ENCODE measurements at places on chromosomes 1 and 21.

DNA sequence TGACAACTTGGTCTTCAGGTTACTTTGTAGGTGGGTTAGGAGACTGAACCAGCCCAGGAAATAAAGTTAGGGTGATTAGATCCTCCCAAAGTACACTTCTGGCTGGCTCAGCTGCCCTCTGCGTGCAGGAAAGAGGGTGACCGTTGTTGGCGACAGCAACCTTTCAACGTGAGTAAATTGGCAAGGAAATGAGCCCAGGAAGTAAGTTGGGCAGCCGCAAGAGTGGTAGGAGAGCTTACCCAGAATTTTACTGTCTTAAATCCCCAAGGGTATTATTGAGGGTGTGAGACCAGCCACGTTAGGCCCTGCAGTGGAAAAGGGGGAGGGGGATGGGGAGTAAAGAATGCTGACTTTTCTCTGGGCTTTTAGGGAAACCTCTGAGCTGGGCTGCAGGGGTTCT, 1.6 kb downstream of the TENT5C start:
- DNase-seq, result no peak
- H3K27ac ChIP-seq, result no peak overlapping the region
- peaks cover 18% of the 10 kb centered on the region for H3K4me1 ChIP-seq
- no peaks in the 10 kb centered on the region for H3K36me3 ChIP-seq
- no peak overlapping the region for H3K4me3 ChIP-seq

- H3K27ac ChIP-seq, result no peak overlapping the region
- no peaks in the 10 kb centered on the region for H3K36me3 ChIP-seq
- peak; percentile 41 for DNase-seq
- H3K4me1 ChIP-seq, result no peaks in the 10 kb centered on the region
- 0 out of 3 replicates have a peak, but pooled peaks cover 7% of the 10 kb centered on the region for H3K27me3 ChIP-seq
- H3K4me3 ChIP-seq, result no peak overlapping the region
Measured at GRCh38 chr1:160007577-160008200, 24.1 kb downstream of the PIGM start.

- H3K27me3 ChIP-seq, result no peaks in the 10 kb centered on the region
- no peaks in the 10 kb centered on the region for H3K4me1 ChIP-seq
- no peak overlapping the region for H3K27ac ChIP-seq
- no peak for DNase-seq
Measured at GRCh38 chr1:239719642-239720258, 333.4 kb downstream of the CHRM3 start.

- H3K4me3 ChIP-seq, result no peak overlapping the region
- H3K36me3 ChIP-seq, result no peaks in the 10 kb centered on the region
- H3K27ac ChIP-seq, result no peak overlapping the region
- DNase-seq, result no peak
Measured at GRCh38 chr1:92973203-92973897, 12.1 kb upstream of the DIPK1A start.

- no peak overlapping the region for H3K27ac ChIP-seq
- peaks cover 14% of the 10 kb centered on the region for H3K27me3 ChIP-seq
- DNase-seq, result no peak
- H3K4me3 ChIP-seq, result no peak overlapping the region
- no peaks in the 10 kb centered on the region for H3K4me1 ChIP-seq
Measured at GRCh38 chr1:1969505-1969900, 34.1 kb downstream of the CFAP74 start.

DNA sequence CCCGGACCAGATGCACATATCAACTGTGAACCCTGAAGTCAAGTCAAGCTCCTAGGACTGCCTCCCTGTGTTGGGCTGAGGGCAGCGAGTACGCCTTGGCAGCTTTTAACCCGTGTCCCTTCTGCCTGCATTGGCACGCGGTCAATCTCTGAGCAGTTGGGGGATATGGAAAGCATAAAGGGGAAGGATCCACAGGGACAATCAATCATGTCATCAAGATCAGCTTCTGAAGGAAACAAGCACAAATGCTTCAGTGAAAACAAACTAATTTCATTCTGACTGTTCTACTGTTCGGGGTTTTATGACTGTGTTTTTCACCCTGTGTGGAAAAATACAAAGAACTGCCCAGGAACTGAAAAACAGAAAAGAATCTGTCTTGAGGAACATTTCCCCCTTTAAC, 106.2 kb downstream of the RUNX1 start:
- H3K4me1 ChIP-seq, result peaks cover 25% of the 10 kb centered on the region
- no peak overlapping the region for H3K4me3 ChIP-seq
- no peaks in the 10 kb centered on the region for H3K36me3 ChIP-seq
- no peak overlapping the region for H3K27ac ChIP-seq
- no peak for DNase-seq
- no peaks in the 10 kb centered on the region for H3K27me3 ChIP-seq

DNA sequence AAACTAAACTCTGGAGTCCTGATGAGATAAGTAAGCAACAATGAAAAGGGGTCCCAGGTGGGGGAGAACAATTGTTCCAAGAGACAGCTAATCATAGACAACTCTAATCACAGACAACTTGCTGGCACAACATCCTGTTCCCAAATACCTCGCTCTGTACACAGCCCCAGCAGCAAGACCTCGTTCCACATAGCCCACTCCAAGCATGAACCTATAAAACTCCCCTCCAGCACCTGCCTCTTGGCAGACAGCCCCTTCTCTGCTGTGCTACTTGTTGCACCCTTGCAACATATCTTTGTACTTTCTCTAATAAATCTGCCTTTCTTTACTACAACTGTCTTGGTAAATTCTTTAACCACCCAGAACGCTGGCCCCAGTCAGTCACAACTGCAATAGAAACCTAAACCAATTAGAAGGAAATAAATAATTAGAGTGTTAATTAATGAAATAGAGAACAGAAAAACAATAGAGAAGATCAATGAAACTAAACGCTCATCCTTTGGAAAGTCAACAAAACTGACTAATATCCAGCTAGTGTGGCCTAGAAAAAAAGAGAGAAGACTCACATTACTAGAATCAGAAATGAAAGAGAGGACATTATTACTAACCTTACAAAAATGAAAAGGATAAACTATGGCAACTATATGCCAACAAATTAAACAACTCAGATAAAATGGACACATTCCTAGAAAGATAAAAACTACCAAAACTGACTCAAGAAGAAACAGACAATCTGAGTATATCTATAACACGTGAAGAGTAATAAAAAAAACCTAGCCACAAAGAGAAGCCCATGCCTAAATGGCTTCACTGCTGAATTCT, 36.1 kb downstream of the LRRC40 start:
- no peaks in the 10 kb centered on the region for H3K27me3 ChIP-seq
- DNase-seq, result no peak
- H3K36me3 ChIP-seq, result peaks cover 17% of the 10 kb centered on the region
- no peaks in the 10 kb centered on the region for H3K4me1 ChIP-seq
- no peak overlapping the region for H3K4me3 ChIP-seq

GRCh38 chr1:35605071-35605866, 32.2 kb downstream of the TFAP2E start:
- H3K4me1 ChIP-seq, result no peaks in the 10 kb centered on the region
- H3K4me3 ChIP-seq, result no peak overlapping the region
- H3K27ac ChIP-seq, result no peak overlapping the region

DNA sequence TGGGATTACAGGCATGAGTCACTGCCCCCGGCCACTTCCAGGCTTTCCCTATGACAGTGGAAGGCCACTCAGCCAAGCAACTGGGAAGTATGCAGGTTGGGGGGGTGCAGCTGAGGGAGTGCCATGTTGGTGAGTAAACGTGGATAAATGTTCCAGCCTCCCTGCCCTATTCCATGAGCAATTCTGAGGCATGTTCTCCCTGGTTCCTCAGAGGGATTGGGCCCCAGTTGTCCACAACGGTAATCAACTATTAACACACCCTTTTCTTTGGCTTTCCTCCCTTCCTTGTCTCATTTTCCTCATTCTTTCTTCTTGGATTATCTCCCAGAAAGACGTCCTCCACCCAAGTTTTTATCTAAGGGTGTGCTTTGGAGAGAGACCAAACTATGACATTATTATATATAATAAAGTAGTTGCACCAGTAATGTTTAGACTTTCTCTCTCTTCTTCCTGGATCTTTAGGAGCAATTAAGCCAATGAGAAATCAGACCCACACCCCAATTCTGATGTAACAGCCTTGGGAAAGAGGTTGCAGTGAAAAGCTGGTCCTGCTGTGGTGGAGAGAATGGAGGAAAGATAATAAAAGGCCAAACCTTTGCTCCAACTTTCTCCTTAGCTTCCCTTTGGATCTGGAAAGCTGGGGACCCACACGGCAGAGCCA, 6.8 kb upstream of the SLAMF9 start:
- H3K4me1 ChIP-seq, result no peaks in the 10 kb centered on the region
- H3K27me3 ChIP-seq, result no peaks in the 10 kb centered on the region
- H3K4me3 ChIP-seq, result no peak overlapping the region
- no peaks in the 10 kb centered on the region for H3K36me3 ChIP-seq
- H3K27ac ChIP-seq, result no peak overlapping the region
- DNase-seq, result no peak

DNA sequence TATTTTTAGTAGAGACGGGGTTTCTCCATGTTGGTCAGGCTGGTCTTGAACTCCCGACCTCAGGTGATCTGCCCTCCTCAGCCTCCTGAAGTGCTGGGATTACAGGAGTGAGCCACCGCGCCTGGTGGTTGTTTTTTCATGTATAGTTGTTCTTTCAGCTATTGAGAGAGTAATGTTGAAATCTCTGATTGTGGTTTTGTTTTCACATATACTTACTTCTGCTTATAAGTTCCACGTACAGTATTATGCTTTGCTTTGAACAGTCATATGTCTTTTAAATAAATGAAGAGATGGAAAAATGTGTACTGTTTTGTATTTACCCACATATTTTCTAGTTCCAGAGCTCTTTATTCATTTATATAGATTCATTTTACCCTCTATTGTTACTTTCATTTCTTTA, 44.5 kb downstream of the MARK1 start:
- no peaks in the 10 kb centered on the region for H3K36me3 ChIP-seq
- no peak overlapping the region for H3K27ac ChIP-seq
- no peaks in the 10 kb centered on the region for H3K27me3 ChIP-seq
- H3K4me3 ChIP-seq, result no peak overlapping the region
- H3K4me1 ChIP-seq, result no peaks in the 10 kb centered on the region
- DNase-seq, result no peak

GRCh38 chr1:177209357-177209756, 38.6 kb downstream of the BRINP2 start:
- no peak overlapping the region for H3K4me3 ChIP-seq
- H3K27ac ChIP-seq, result no peak overlapping the region
- H3K36me3 ChIP-seq, result no peaks in the 10 kb centered on the region
- DNase-seq, result no peak

DNA sequence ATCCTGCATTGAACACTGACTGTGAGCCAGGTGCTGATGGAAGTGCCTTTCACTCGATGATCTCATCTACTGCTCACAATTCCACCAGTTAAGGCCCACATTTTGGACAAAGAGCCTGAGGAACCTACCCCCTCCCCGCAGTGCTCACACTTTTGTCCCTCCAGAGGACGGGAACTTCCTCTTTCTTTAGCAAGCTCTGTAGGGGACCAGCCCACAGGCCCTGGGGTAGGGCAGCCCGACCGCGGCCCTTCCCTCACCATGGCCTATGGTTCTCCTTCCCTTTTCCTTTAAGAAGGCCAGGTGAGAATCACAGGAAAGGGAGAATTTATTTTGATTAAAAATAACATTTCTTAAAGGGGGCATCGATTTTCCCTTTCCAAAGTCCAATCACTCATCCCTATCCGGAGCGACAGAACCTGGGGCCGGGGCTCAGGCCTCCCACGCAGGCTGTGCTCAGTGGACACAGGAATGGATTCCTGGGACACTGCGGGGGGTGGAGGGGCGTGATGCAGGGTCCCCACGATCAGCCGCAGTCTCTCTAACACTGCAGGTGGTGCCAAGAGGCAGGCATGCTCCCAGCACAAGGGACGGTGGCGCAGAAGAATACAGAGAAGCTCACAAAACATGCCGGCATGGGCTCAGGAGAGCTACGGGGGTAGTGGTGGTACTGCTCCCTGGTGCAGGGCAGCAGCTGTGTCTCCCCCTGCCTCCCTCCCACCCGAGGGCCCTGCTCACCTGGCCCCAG, 8.9 kb upstream of the KCNE1 start:
- H3K27me3 ChIP-seq, result no peaks in the 10 kb centered on the region
- peak overlapping the region; percentile 85 for H3K27ac ChIP-seq
- H3K4me1 ChIP-seq, result peaks cover 57% of the 10 kb centered on the region
- H3K36me3 ChIP-seq, result peaks cover 9% of the 10 kb centered on the region

DNA sequence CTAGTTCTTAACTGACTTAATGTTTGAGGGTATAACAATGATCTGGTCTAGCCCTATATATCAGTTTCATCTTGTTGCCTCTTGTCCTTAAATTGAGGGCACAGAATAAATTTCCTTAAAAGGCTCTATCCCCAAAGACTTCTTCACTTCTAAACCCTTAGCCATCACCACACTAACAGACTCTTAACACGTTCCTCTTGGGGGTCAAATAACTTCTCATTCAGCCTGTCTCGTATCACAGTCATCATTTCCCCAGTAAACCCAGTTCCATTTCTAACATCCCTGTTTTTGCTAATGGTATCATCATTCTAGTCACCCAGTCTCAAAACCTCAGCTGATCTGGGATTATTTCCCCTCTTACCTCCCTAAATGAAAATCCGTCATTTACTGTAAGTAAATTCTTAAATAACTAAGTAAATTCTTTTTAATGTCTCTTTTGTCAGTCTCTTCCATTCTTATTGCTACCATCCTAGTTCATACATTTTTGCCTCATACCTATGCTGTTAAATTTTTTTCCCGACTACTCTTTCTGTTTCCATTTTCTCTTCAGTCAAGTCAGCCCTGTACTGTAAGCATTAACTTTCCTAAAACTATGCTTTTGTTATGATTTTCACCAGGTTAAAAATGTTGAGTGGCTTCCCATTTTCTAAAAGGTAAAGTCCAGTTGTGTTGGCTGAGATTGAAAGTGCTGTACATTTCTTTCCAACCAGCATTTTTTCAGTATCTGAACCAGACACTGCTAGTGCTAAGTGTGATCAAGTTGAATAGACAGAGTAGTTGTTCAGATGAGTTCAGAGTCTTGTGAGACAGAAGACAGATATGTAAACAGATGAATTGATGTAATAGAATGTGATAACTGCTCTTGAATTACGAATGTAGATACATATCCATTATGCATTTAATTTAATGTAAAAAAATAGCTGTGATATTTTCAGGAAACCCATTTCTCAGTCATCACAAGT, 6.9 kb downstream of the CTTNBP2NL start:
- H3K36me3 ChIP-seq, result no peaks in the 10 kb centered on the region
- H3K4me3 ChIP-seq, result no peak overlapping the region

- H3K36me3 ChIP-seq, result no peaks in the 10 kb centered on the region
- no peaks in the 10 kb centered on the region for H3K4me1 ChIP-seq
- H3K27me3 ChIP-seq, result no peaks in the 10 kb centered on the region
- H3K4me3 ChIP-seq, result no peak overlapping the region
- no peak overlapping the region for H3K27ac ChIP-seq
Measured at GRCh38 chr1:62849031-62849430, 65.1 kb downstream of the ATG4C start.

GRCh38 chr1:182035097-182035770, 26.3 kb downstream of the ZNF648 start:
- no peaks in the 10 kb centered on the region for H3K27me3 ChIP-seq
- no peak for DNase-seq
- H3K36me3 ChIP-seq, result no peaks in the 10 kb centered on the region
- H3K27ac ChIP-seq, result no peak overlapping the region
- no peak overlapping the region for H3K4me3 ChIP-seq
